ENCODE measurements at places on chromosomes 5 and 9.

DNA sequence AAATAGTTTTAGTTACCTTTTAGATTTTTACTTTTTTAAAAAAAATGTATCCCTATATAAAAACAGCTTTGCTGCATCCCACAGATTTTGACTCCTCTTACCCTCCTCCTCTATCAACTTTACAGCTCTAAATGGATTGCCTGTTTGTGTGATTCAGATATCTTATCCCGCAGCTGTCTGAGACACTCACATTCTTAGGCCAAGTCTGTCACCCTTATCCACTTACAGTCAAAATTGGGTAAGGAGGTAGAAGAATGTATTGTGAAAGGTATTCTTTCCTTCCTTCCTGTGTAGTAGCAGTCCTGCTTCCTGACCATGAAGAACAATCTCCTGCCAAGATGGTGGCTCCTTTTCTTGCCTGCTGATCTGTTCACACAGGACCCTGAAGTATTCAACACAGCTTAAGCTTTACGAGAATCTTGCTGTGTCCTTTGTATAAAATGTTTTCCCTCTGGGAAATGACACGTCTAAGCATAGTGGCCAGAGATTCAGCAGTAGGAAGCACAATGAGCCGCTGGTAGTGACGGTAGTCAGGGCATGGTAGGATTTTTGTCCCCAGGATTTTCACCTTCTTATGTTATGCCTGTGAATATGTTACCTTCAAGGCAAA is 67.7 kb upstream of the ST8SIA4 start:
- DNase-seq = no peak

GRCh38 chr9:116156621-116157314 is 3.2 kb downstream of the PAPPA start:
- no peak for DNase-seq

DNA sequence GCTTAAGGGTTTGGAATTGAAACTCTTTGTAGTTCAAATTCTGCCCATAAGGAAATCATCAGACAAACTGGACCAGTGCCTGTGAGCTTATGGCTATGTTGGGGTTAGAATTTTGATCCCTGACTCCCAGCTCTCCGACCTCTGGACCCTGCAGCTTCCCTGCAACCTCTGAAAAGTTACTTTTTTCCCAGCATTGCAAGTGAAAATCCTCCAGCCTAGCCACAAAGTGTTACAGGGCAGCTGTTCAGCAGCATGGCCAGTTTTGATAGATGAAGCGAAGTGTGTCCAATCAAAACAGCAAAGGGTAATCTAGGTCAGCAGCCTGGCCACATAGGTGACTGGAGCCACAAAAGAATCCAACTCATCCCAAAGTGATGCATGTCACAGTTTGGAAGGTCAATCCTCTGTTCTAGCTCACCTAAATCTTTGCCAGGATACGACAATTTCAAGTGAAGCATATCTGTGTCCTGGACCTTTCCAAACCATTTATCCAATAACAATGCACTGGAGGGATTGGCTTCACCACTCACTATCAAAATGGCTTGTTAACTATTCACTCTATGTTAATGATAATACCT is 4.7 kb upstream of the CPEB4 start:
- no peak for DNase-seq

DNA sequence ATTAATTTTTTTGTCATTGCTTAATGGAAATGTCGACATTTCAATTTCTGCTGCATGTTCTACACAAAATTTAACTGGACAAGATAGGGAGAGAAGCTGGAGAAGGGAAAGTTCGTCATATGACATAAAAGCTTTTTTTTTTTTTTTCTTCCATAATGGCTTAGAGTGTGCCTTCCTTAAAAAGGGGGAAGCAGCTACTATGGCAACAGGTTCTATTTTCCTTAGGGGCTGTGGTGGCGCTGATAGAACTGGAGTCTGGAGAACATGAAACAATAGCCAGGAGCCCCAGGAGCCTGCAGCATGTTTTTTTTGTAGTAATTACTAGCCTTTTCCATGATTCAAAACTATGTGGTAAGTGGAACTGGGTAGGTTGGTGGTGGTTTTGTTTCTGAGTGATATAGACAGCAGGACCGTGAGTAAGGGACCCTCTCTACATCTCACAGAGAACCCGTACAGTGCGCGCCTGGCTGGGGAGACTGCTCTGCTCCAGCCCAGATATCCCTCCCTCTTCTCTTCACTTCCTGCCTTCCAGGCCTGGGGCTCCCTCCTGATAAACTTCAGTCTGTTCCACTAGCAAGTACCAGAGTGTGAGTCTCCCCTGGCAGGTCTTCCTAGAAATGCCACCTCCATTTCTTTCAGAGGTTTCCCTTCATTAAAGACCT is 301.6 kb downstream of the NR3C1 start:
- no peak for DNase-seq

- DNase-seq = no peak
Measured at GRCh38 chr5:124764992-124765611, 18.7 kb upstream of the ZNF608 start.

- no peak for DNase-seq
Measured at GRCh38 chr5:94395468-94395867, 222.9 kb downstream of the KIAA0825 start.

DNA sequence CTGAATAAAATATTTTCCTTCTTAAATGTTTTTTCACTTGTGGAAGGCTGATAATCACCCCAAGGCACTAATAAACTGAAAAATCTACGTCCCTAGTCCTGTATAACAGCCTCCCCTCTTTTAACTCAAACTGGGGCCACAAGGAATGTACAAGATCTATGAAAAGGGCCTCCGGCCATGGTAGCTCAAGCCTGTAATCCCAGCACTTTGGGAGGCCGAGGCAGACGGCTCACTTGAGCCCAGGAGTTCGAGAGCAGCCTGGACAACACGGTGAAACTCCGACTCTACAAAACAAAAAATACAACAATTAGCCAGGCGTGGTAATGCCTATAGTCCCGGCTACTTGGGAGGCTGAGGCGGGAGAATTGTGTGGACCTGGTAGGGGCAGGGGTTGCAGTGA is 23.6 kb downstream of the RNF145 start:
- DNase-seq = no peak

- no peak for DNase-seq
Measured at GRCh38 chr5:13662626-13663025, 281.9 kb downstream of the DNAH5 start.

DNA sequence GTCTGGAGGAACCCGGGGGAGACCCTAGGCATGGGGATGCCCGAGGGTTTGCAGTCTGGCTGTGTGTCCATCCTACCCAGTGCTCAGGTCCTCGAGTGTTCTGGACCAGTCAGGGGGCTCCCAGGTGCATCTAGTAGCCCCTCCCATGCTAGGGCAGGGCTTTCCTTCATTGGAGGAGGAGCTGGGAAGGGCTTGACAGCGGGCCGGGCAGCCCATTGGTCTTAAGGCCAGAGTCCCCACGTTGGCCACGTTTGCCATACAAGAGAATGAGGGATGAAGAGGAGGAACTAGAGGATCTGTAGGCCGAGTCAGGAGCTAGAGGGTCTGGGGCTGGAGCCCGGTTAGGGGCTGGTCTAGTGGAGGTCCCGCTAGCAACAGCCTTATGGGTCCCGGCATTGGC is 37.3 kb upstream of the CTSV start:
- no peak for DNase-seq

DNA sequence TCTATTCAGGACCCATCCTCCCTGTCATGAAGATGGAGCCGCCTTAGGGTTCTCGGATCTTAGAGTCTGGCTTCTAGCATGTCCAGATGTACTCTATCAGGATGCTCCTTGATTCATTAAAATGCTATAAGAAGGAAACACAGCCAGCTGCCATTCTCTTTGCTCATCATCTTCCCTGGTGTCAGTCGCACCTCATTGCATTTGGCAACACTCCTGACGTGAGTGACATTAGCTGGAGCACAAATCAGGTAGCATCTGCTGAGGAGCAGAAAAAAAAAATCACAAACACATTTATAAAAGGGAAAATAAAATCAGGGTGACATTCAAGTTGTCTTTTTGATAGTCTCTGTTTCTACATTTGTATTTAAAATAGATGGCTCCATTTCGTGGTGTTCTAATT is 226.1 kb upstream of the NMUR2 start:
- DNase-seq = no peak

DNA sequence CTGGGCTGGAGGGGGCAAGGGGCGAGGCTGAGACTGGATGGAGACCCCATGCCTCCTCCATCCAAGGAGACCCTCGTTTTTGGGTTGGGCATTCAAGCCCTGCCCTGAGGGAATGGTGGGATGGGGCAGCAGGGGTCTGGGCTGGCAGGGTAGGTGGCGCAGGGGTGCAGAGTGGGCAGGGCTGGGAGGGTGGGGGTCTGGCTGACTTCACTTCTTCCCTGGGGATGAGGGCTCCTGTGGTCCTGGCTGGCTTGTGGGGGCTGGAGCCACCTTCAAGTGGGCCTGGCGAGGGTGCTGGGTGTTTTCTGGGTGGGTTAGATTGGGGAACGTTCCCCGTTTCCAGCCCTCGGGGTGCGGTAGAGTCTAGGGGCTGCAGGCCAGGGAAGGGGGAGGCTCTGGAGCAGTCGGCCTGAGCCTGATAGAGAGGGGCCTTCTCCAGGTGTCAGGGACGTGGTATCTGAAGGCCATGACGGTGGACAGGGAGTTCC is 412 bp downstream of the LCN1 start:
- no peak for DNase-seq

DNA sequence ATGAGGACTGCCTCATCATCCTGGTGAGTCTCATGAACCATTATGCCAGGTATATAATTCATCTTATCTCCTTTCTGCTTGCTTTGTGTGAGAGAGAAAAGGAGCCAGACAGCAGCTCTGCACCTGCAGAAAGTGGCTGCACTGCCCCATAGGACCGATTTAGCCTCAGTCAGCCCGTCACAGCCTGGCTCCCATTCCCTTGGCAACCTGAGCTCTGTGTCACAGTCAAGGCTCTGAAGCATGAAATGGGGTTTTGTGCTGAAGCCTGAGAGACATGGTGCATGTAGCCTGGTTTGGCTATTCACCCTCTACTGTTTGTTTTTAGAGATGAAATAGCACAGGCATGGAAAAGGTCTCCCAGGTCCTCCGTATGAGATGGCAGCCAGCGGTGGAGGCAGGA is 198.3 kb downstream of the KCTD16 start:
- no peak for DNase-seq

DNA sequence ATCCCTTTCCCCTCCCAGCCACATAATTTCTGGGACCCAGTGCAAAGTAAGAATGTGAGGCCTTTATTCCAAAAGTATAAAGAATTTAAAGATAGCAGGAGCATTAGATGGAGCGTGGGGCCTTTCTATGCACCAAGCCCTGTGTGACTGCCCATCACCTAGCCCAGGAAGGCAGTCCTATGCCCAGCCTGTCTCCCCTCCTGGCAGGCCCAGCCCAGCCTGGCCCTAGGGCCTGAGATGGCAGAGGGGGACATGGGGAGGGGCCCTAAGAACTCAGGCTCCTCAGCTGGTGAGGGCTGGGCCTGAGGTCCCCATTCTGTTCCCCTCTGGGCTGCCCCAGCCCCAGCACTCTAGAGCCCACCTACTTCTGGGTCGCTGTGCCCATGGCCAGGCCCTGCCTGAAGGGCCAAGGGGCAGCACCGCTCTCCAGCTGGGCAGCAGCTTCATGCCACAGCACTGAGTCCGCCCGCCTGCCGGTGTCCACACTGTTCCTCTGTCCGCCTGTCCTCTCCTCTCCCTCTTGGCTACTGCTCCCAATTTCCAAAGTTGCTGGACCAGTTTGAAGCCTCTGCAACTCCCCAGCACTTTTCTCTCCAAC is 995 bp upstream of the SLC23A1 start:
- DNase-seq = no peak

GRCh38 chr9:4375424-4376200 is 75.7 kb upstream of the GLIS3 start:
- no peak for DNase-seq

DNA sequence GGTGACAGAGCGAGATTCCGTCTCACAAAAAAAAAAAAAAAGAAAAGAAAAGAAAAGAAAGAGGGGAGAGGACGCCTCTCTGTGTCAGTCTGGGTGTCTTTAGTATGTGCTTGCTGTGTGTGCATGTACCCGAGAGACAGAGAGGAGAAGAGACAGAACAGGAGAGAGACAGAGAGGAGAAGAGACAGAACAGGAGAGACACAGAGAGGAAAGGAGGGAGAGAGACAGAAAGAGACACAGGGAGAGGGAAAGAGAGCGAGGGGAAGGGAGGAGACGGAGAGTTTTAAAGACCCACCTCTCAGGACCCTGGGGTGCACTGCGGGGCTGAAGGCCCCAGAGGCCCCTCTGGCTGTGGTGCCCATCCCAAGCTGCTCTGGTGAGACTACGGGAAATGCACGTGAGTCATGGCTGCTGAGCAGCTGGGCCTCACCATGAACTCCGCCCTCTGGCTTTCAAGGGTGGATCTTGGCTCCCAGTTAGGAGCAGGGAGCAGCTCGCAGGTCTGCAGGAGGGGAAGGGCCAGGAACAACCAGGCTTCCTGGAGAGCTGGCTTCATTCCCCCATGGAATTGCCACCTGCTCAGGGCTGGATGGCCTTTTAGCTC is 7.9 kb downstream of the SLC6A3 start:
- no peak for DNase-seq

- no peak for DNase-seq
Measured at GRCh38 chr5:64534033-64534432, 28.2 kb downstream of the RGS7BP start.

DNA sequence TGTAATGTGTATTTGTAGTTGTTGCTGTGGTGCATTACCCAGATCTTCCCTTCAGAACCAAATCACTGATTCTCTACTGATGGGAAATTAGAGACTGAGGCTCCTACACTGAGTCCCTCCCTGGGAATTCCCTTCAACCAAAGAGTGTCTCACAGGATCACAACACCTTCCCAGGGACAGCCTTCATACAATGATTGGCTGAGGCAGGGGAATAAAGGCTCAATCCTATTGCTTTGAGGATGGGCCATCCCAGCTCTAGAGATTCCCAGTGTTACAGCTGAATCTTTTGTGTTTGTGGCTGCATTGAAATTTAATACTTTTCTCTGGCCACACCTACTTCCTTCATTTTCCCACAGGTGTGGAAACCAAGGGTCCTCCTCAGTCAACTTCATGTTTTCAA is 96.4 kb upstream of the ELL2 start:
- no peak for DNase-seq

DNA sequence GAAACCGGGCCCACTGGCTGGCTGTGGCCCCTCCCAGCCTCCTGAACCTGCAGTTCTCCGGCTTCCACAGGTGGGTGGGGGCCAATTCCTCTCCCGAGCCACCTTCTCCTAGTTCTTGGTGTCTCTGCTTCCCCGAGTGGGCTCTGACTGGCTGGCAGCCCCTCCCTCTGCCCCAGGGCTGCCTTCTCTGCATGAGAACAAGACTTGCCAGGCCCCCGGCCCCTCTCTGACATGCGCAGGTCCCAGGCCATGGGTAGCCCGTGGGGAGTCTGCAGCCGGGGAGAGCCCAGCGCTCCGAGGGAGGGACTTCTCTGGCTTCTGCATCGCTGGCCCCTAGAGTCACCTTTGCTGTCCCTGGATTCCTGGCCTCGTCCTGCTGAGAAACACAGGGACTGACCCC is 421.7 kb downstream of the IRX2 start:
- DNase-seq = no peak

All from activated gamma-delta T cell (primary cell).